ENCODE measurements at places on chromosomes 5 and 9.

DNA sequence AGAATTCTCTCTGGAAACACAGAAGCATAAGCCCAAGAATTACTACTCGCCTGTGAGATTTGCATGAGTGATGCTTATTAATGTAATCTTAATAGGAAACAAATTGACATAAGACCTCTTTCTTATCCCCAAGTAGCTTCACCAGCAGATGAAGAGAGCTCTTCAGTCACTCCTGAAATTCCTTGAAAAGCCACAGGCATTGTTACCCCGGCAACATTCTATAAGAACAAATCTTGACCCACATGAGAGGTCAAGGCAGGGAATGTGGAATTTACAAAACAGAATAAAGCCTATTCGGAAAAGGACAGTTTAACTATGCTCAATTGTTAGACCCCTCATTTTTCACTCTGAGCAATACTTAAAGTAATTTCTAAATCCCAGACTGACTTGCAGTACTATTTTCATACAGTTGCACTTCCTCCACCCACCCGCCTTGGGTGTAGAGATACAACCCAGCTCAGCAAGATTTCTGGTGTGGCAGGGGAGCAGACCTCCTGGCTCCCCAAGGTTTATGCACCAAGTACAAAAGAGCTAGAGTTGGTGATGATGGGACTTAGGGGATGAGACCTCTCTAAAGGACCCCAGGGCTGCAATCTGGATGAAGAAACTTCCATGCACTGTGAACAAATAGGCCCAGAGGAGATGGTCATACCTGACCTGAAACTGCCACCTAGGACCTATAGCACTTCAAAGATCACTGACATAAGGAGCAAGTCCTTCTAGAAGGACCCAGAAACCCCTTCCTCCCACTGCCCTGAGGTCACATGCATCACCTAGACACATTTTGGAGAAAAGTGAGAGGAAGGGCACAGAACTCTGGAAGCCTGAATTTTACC is 242.1 kb downstream of the ZNF608 start:
- no peak for DNase-seq

DNA sequence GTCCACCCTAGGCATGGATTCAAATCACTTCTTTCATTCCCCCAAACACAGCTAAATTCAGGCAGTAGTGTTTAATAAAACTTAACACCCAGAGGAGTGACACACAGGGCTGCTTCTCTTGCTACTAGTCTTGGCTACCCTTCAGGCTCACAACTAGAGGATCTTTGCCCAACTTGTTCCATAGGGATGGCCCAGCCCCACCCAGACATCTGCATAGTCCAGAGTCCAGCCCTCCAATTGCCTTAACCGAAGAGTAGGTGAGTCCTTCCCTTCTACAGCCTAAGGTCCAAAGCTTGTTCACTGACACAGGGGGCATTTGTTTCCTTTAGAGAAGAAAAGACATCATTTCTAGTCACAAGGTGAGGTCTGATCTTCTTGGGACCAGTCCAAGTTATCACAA is 15.2 kb upstream of the RXFP3 start:
- DNase-seq: no peak

- DNase-seq: no peak
Measured at GRCh38 chr5:882253-883183, 10.1 kb downstream of the BRD9 start.

GRCh38 chr9:10045598-10045997 is 567.2 kb downstream of the PTPRD start:
- DNase-seq: no peak

DNA sequence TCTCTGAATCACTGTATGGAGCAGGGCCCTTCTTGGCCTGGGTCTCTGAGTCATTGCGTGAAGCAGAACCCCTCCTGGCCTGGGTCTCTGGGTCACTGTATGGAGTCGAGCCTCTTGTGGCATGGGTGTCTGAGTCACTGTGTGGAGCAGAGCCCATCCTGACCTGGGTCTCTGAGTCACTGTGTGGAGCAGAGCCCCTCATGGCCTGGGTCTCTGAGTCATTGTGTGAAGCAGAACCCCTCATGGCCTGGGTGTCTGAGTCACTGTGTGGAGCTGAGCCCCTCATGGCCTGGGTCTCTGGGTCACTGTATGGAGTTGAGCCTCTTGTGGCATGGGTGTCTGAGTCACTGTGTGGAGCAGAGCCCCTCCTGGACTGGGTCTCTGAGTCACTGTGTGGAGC is 94.0 kb upstream of the RAPGEF1 start:
- DNase-seq: no peak

GRCh38 chr5:145463634-145464033 is 371.5 kb downstream of the PRELID2 start:
- no peak for DNase-seq

GRCh38 chr5:175417384-175417783 is 26.6 kb downstream of the DRD1 start:
- no peak for DNase-seq

- DNase-seq: no peak
Measured at GRCh38 chr5:68141494-68141893, 74.1 kb upstream of the PIK3R1 start.

DNA sequence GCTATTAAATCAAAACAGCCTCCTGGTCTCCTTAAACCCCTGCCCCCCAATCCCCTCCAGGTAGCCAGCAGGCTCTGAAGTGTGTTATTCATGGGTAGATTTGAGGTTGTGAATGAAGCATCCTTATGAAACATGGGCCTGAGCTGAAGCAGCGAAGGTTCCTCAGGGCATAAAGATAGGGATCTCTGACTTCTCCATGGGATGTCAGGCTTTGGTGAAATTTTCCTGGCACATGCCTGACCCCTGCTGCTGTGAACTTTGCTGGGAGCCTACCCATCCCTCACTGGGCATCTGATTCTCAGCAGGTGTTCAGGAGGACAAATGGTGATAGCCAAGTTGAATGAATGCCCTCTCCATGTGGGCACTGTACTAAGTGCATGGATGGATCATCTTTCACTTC is 250.3 kb downstream of the ASTN2 start:
- DNase-seq: no peak

- DNase-seq: no peak
Measured at GRCh38 chr5:91424638-91425436, 41.7 kb upstream of the ARRDC3 start.

DNA sequence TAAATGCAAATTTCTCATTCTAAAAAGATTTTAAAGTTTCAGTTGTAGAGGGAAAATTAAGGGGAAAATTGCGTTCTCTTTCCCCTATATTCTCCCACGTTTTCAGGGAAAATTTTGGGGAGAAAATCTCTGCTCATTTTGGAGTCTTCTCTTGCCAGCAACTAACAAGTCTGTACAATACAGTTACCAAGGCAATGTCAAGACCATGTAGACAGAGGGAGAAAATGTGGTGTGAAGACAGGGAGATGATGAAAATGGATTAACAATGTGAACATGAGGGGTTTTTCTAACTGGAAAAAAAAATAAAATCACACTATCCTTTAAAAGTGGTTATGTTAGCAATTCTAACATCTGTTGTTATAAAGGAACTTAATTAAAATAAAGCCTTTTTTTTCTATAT is 22.3 kb downstream of the SLC1A3 start:
- no peak for DNase-seq

GRCh38 chr5:140037012-140037411 is 6.1 kb downstream of the NRG2 start:
- no peak for DNase-seq

DNA sequence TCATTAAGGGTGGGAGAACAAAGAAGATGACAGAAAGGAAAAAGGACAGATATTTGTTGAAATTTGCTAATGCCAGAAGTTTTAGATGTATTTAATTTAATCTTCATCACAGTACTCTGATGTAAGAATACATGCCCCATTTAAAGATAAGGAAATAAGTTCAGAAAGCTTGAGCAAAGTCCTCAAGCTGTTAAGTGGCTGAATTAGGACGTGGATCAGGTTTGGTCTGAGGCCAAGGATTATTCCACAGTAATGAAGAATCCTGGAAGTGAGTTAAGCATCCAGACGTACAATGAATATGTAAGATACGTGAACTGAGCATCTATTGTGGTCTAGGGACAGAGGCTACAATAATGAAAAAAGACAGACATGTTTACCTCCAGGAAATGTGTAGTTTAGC is 671.3 kb downstream of the PRELID2 start:
- DNase-seq: no peak

DNA sequence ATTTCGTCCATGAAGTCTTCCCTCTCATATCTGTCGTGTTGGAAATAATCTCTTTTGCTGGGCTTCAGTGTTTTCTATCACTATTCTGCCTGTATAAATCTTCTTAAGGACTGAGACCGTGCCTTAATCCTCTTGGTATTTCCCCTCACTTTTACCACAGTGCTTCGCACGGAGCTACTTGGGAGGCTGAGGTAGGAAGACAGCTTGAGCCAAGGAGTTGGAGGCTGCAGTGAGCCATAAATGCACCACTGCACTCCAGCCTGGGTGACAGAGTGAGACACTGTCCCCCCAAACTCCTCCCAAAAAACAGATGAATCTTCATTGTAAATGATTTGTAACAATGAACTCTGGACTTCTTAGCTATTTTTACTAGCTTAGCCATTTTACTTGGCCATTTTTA is 57.8 kb downstream of the PHAX start:
- no peak for DNase-seq

DNA sequence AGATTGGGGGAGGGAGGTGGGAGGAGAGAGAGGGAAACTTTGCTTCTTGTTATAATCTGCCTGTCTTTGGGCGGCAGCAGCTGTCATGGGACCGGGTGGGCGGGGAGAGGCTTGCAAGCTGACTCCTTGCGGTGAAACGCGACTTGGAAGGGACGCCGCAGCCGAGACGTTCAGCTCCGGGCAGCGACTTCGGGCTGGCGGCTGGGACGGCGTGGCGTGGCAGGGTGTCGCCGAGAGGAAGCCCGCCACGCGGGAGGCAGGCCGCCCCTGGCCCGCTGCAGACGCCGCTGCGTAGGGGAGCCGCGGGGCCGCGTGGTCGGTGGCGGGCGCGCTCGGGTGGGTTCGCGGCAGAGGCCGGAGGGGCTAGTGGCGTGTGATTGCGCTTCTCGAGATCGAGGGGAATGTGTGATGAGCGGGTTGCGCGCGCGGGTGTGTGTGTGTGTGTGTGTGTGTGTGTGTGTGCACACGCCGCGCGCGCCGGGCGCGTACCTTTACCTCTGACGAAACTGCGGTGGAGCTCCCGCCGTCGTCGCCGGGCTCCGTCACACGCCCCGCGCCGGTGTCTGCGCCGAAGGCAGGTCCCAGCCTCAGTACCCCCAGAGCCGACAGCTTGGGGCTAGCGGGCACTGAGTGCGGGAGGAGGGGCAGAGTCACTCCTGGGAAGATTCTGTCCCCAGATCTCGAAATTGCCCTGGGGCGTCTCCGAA is 1.7 kb downstream of the PPARGC1B start:
- peak; percentile 75 for DNase-seq

DNA sequence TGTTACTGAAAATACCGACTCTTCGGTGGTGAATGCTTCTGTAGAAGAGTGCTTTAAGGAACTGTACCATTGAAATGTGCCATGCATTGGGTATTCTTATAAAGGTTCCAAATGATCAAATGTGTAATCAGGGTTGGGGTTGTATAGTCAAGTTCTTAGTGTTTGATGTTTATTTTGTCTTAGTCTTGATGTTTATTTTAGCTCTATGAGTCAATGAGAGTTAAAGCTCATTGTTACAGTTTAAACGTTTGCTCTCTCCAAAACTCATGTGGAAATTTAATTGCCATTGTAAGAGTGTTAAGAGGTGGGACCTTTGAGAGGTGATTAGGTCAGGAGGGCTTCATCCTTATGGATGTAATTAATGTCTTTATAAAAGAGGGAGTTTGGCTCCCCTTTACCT is 153.0 kb downstream of the FER start:
- no peak for DNase-seq

- no peak for DNase-seq
Measured at GRCh38 chr5:176144508-176144907, 93.7 kb upstream of the SIMC1 start.

DNA sequence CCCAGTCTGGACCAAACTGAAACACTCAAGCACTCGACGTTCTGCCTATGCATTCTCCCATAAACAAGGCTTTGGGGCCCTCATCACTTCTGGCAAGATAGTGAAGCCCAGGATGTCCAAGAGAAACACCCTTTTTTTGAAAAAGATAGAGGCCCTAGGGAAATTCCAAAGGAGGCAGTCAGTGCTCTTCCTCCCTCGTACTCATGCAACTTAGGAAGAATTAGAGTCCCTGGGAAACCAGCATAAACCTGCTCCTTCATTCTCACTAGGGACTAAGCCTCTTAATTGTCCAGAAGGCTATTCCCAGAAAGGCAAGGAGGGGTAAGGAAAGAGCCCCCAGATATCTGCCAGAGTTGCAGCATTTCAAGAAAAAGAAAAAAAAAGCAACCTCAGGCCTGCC is 7.8 kb upstream of the RUSC2 start:
- no peak for DNase-seq

DNA sequence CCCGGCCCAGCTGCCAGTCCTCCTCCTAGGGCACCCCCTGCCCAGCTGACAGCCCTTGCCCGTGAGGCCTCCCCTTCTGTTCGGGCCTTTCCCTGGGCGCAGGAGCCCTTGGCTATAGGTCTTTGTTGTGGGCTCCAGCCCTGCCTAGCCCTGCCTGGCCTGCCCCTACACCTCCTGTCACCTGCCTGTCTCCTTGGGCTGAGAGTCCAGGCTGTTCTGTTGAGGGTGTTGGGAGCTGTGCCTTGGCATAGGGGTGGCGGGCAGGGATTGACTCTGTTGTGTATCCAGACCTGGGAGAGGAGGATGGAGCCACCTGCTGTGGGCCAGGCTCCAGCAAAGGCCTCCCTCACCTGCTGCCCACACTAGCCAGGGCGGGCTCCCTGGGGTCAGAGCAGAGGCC is 11.6 kb downstream of the FCN2 start:
- no peak for DNase-seq

GRCh38 chr5:32934529-32934928 is 223.4 kb downstream of the NPR3 start:
- DNase-seq: no peak

- DNase-seq: no peak
Measured at GRCh38 chr9:3526997-3527940, 1.5 kb upstream of the RFX3 start.

DNA sequence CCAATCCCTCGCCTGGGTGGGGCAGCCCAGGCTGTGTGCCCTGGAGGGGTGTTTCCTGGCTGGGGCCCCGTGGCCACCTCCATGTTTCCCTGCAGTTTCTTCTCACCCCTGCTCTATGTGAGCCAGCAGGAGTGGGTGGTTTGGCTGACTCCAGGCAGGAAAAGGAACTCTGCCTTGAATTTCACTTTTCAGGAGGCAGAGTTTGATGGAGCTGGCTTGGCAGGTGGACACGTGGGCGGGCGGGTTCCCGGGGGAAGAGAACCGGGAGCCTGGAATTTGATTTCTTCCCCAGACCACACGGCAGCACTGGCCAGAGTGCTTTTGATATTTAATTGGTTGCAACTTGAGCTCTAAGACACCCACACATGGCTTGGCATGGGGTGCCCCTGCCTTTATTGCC is 119.8 kb upstream of the PANK3 start:
- no peak for DNase-seq

DNA sequence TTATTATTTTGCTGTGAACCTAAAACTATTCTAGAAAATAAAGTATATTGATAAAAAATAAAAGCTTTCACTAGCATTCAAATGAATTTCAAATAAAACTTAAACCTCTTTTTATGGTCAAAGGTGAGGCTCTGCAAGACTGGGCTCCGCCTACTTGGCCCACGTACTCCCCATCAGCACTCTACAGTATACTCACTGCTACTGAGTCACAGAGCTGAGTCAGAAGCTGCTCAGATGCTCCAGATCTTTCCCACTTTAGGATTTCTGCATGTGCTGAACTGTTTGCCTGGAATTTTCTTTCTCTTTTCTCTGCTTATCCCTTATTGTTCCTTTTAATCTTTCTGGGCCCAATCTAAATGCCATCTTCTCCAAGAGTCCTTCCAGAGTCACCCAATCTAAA is 331.9 kb upstream of the CCNG1 start:
- no peak for DNase-seq

All from activated T-cell treated with anti-CD3 and anti-CD28 coated beads for 24 hours (primary cell).